ENCODE measurements at places on chromosomes 3 and 15. TPM values are rescaled to one million over a fixed set of nuclear protein-coding genes. Genes with fewer than 3 reads are reported as not detected.

GLDN gene
- not detected for total RNA-seq

PRTG gene
- total RNA-seq, result not detected

RBP2 gene
- not detected for total RNA-seq

RARB gene
- total RNA-seq, result not detected

DZIP3 gene
- 20.5 TPM for total RNA-seq
